ENCODE measurements at places on chromosomes 4 and X.

DNA sequence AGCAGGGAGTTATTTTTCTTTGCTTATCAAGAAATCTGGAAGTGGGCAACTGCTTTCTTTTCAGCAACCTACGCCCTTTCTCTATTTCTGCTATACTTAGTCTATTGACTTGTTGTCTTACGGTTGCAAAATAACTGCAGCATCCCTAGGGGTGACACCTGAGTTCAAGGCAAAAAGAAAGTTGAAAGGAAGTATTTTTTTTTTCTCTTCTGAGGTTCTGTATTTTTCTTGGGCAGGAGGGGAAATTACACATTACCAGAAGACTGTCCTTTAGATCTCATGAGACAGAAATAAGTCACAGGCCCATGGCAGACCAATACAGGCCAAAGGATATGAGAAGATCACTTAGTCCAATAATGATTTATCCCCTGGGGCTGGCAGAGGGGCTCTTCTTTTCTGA lies 204.7 kb upstream of the CASK start:
- no peak for DNase-seq

DNA sequence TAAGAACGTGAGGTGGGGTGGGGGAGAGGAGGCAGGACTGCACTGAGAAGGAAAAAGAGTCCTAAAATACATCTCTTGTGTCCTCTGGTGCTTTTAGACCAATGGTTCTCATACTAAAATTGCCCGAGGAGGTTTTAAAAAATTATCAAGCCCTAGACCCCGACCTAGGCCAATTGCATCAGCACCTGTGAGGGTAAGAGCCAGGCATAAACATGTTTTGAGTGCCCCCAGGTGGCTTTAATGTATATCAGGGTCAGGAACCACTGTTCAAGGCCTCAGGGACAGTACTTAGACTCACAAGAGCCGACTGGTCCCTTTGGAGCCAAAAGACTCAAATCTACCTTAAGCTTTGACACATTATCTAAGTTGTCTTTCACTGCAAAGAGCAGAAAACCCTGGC lies 37.5 kb upstream of the TMEM150C start:
- no peak for DNase-seq

DNA sequence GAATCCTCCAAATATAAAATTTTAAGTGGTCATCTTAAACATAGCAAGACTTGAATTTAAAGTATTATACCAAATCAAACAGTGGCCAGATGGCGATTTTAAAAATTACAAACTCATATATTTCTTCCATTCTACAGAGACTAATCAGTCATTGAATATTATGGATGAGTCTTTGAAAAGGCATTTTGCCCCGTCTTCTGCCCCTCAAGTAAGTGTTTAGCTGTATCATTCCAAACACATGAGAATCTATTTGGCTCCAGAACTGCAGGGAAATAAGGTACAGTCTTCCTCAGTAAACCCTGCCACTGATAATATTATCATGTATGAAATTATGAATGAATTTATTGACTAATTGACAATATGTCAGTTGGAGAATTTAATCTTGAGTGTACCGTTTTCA lies 191.0 kb downstream of the SLC7A11 start:
- DNase-seq, result no peak

GRCh38 chrX:15366506-15367352 lies 17.5 kb downstream of the VEGFD start:
- DNase-seq, result no peak

DNA sequence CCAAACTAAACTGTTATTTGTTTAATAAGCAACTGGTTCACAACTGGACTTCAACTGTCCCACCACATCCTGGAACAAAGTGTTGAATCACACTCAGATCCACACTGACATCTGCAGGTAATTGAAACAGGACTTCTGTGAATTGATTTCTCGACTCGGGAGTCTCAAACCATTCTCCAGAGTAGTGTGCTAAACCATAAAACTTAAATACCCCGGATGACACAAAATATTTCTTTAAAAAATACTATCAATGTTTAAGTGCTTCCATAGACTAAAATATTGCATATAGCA lies 95.4 kb upstream of the PLAC1 start:
- DNase-seq, result no peak

- DNase-seq, result no peak
Observed at GRCh38 chr4:177596035-177596434, 153.8 kb upstream of the AGA start.

GRCh38 chr4:52780617-52781354 lies 29.6 kb upstream of the ERVMER34-1 start:
- DNase-seq, result no peak

DNA sequence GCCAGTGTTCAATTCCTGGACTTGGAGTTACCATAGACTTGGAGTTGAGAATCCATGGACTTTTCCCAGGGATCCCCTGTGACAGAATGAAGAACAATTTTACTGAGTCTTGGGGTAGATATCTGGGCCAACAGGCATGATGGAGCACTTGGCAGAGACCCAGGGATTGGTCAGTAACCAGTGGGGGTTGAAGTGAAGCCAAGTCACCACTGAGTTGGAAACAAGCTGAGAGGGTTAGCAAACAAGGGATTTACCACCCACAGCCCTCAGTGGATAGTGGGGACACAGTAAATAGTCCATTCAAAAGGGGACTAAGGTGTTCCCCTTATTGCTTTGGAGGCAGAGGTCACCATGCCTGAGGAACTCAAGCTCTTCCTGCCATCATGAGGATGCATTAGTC lies 281.7 kb downstream of the PPP1R2C start:
- DNase-seq, result no peak

GRCh38 chr4:8502836-8503585 lies 62.4 kb downstream of the TRMT44 start:
- DNase-seq, result no peak

DNA sequence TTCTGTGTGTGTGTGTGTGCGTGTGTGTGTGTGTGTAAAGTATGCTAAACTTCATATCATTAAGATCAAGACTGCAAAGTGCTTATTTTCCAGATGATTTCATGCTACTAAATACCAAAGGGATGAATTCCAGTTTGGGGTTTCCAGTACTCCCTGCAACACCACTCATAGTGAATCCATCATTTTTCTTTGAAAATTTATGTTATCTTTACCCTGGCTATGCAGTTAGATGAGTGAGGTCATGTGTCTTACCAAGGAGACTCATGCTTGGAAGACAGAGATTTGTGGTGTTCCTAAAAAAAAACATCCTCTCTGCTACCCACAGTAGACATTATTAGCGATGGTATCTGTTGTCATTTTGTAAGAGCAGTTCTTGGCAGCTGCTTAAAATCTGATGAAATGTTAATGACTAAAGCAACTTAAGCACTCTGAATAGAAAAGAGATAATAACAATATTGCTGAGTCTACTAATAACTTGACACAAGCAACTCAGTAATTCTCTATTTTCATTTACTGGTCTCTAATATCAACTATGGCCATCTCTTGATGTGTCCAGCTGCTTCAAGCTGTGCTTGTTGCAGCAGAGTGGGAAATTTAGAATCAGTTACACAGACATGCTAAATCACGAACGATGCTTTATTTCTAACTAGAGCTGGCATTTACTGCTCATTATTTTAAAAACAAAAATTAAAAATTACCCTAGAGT lies 1953.0 kb upstream of the IGFBP7 start:
- no peak for DNase-seq

DNA sequence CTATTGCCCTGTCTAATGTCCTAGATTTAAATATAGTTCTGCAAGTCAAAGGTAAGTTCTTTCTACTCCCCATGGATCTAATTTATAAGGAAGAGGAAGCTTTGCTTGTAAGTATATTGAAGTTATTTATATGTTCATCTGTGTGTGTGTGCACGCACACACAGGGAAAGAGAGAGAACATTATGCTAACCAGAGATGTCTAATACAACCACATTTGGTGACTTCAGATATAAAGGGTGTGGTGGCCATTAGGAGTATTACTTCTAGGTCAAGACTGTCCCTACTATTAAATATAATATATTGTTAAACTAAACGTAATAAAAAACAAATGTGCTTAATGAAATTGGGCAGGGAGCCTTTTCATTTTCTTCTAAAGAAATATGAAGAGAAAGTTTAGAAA lies 4.1 kb downstream of the DCK start:
- no peak for DNase-seq

- no peak for DNase-seq
Observed at GRCh38 chr4:8840006-8840793, 31.4 kb downstream of the HMX1 start.

DNA sequence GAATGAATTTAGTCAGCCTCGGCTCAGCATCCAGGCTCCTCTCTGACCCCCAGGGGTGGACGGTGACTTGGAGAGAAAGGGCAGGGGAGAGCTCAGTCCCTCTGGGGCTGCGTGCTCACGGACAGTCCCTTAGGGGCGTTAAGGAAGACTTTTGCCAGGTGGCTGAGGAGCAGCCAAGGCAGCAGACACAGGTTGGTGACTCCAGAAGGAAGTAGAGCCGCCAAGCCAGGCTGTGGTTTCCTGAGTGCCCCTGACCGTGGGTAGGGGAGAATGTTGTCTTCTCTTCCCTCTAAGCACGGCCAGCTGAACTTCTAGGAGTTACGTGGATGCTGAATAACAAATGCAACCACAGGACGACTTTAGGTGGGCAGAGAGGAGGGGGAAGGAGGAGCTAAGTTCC lies 91.0 kb upstream of the MTM1 start:
- DNase-seq, result no peak

GRCh38 chrX:7286168-7286837 lies 138.3 kb upstream of the PUDP start:
- DNase-seq, result no peak

- peak; percentile 53 for DNase-seq
Observed at GRCh38 chr4:11765849-11766453, 337.3 kb upstream of the HS3ST1 start.

GRCh38 chrX:76279007-76279406 lies 106.1 kb downstream of the PBDC1 start:
- DNase-seq, result peak; percentile 33

DNA sequence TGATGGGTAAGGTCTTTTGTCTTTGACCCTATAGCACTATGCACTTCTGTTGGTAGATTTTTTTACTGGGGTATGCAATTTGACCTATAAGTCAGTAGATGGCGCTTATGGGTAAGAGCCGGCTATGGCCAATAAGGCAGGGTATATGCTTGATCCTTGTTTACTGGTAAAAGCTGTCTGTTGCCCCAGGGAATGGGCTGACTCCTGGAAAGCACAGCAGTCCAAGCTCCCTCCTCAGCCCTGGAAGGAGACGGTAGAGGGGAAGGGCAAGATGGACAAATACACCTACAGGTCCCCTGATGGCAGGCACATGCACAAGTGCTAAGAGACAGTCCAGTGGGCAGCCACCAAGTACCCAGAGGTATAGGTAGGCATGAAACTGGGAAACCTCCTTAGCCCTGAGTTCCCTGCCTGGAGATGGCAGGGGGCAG lies 63.7 kb downstream of the ADAMTS3 start:
- DNase-seq, result no peak

DNA sequence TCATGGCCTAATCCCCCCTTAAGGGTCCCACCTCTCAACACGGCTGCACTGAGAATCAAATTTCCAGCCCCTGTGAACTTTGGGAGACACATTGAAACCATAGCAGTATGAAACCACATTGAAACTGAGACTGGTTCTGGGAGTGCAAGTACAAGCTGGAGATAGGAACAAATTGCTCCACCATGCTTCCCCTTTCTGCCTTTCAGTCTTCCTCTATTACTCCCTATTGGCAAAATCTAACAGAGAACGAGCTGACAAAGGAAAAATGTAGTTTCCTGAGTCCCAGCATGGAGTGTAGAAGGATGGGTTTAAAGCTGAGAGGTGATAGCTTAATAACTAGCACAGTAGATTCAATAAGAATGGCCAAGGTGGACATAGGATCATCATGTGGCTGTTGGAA lies 161.7 kb upstream of the RPL34 start:
- no peak for DNase-seq

- no peak for DNase-seq
Observed at GRCh38 chrX:38856670-38857265, 55.5 kb downstream of the MID1IP1 start.

- DNase-seq, result no peak
Observed at GRCh38 chr4:83024233-83024632, 10.8 kb upstream of the COPS4 start.

GRCh38 chr4:128590034-128590740 lies 219.3 kb upstream of the JADE1 start:
- no peak for DNase-seq

DNA sequence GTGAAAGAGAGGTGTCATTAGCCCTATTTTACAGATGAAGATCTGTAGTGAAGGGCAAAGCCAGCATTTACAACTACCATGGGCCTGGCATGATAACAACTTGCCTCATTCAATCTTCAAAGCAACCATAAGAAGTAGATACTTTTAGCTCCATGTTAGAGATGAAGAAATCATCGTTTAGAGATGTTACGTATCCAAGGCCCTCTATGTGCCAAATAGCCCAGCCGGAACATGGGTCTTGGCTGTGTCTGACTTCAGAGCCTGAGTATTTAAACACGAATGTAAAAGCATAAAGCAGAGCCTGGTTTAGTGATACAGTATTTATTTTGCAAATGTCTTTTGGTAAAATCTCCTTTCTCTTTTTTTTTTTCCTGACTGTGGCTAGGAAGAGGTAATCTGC lies 197.1 kb downstream of the RASL11B start:
- no peak for DNase-seq

DNA sequence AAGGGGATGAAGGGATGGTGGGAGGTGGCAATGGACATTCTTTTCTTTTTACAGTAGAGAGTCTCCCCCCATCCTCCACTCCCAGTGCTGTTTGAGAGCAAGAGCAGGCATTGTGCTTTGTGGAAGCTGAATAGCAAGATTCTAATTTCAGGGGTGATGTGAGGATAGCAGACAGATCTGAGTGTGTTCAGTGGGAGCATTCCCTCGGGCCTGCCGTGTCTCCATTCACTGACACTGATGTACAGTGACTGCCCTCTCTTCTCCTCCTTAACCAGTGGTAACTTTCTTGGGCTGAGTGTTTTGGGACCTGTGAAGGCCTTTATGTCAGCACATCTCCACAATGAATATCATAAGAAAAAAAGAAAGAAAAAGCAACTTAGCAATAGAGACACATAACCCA lies 396.6 kb upstream of the RPS6KA3 start:
- no peak for DNase-seq

- DNase-seq, result no peak
Observed at GRCh38 chrX:39859991-39860861, 237.5 kb downstream of the BCOR start.

GRCh38 chr4:67973608-67974007 lies 10.3 kb upstream of the TMPRSS11A start:
- DNase-seq, result no peak

- DNase-seq, result no peak
Observed at GRCh38 chrX:136812286-136812685, 31.6 kb upstream of the ARHGEF6 start.

DNA sequence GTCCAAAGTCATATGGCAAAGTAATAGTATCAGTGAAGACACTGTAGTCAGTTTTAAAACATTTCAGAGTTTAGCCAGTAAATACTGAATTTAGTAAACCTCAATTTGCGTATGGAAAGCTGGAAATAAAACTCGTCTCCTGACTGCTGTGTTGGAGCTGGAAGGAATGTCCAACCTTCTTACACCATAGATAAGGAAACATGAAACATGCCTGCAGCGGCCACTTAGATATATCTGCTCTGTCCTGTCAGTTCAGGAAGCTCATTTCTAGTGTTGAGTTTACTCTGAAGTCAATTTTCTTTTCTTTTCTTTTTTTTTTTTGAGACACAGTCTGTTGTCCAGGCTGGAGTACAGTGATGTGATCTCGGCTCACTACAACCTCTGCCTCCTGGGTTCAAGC lies 21.2 kb downstream of the ARHGAP10 start:
- DNase-seq, result no peak

All from hippocampal formation (tissue), 2 donors.